ENCODE measurements at places on chromosomes 16 and 17.
A peak's percentile ranks its signal among the peaks of the same experiment; 100 is the strongest.

DNA sequence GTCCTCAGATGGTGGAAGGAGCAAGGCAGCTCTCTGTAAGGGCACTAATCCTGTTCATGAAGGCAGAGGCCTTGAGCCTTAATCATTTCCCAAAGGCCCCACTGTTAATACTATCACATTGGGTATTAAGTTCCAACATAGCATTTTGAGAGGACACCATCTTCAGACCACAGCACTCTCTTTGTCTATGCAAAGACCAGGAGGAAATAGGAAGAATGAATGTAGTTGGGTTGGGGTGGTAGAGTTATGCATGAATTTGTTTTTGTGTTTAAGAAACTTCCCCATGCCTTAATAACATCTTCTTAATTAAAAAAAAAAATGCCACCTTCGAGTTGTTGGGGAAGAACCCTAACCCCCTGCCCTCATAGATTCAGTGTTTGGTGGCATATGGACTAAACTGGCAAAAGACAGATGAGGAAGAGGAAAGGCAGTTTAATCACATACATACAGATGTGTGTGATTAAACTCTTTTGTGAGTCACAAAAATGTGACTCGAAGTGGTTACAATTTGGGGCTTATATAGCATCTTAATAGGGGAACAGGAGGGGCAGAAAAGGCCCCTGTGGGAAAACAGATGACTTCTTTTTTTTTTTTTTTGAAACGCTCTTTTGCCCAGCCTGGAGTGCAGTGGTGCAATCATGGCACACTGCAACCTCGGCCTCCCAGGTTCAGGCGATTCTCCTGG, 35.0 kb upstream of the SLC5A10 start:
- no peak for DNase-seq

GRCh38 chr17:62600805-62601204, 26.7 kb upstream of the MRC2 start:
- DNase-seq: no peak

- no peak for DNase-seq
Measured at GRCh38 chr17:21711182-21711581, 18.9 kb downstream of the KCNJ18 start.

GRCh38 chr17:16100737-16101400, 101.2 kb downstream of the TTC19 start:
- DNase-seq: no peak

DNA sequence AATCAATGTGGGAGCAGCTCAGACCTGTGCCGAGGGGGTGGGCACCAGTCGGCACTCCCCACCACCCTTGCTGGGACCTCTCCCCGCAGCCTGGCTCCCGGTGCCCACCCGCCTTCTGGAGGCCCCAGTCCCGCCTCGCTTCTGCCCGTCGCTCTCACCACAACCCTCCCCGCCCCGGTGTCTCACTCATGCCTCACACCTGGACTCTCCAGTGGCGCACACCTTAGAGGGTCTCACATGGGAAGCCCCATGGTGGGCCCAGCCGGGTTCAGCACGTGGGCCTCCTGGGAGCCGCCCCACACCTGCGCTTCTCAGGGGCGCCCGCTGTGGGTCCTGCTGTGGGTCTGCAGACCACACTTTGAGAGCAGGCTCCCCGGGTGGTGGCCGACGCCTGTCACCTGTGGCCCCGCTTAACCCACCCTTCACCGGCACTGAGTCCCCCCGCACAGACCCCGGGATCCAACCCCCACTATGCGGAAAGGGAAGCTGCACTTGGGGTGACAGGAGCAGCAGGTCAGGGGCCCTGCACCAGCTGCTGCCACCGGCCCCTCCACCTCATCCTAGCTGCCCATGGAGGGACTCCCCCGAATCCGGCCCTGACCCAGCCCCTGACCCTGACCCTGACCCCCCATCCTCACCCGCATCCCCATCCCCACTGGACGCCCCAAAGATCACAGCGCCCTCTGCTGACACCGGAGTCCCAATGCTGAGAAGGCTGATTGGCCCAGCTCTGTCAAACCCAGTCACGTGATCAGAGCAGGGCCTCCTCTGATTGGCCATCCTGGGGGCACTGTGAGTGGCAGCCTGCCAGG, 27.4 kb upstream of the SLC38A10 start:
- peak; percentile 12 for DNase-seq

DNA sequence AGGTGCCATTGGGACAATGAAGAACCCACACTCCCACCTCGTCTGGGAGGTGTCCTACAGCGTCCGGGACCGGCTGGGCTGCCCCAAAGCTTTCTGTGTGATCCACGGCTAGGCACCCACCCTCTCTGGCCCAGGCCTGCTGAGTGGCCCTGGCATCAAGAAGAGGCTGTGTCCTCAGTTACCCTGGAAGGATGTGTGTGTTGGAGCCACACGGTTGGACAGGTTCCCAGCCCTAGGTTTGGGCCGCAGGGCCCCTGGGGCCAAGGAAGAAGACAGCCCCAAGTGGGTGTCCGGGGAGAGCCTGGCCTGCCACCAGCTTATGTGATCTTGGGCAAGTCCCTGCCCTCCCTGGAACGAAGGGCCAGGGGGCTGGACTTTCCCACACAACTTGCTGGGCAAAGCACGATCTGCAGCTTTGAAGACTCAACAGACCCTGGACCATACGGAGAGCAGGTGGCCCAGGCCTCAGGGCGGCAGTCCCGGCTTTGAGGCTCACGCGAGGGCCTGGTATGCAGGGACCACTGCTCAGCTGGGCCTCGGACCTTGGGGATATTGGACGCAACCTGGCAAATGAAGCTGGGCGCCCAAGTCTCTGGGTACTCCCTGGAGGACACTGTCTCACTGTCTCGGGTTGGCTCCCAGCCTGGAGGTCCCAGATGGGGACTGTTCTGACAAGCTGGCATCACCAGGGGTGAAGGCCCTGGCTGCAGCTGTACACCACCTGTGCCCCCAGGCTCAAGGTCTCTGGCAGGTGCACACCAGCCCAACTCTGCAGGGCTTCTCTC, 17.5 kb downstream of the MYBBP1A start:
- no peak for DNase-seq

GRCh38 chr16:52869243-52869642, 183.5 kb downstream of the CHD9NB start:
- no peak for DNase-seq

DNA sequence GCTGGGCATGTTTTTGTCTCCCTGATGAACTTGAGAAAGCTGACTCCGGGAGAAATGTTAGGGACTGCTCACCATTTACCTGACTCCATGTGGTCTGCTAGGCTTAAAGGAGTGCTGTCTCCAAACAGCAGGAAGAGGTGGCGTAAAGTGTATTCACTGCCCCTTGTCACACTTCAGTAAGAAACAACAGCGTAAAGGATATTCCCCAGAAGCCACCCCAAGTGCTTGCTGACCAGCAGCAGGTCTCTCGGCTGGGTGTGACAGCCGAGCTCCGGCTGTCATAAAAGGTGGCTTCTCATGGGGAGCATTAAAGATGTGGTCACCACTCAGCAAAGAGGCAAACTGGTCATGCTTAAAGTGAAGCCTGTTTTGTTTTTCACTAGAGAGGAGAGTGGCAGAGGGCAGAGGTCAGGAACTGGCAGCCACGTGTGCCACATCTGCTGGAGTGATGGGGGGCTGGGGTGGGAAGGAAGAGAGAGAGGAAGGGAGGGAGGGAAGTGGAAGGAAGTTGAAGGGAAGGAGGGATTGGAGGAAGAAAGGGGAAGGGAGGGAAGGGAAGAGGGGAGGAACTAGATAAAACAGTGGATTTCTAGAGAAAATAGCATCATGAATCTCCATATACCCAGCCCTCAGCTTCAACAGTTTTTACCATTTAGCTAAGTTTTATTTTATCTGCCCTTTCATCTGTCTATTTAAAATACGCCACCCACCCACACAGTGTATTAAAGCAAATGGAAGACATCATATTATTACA, 119.3 kb downstream of the CLEC16A start:
- DNase-seq: no peak

DNA sequence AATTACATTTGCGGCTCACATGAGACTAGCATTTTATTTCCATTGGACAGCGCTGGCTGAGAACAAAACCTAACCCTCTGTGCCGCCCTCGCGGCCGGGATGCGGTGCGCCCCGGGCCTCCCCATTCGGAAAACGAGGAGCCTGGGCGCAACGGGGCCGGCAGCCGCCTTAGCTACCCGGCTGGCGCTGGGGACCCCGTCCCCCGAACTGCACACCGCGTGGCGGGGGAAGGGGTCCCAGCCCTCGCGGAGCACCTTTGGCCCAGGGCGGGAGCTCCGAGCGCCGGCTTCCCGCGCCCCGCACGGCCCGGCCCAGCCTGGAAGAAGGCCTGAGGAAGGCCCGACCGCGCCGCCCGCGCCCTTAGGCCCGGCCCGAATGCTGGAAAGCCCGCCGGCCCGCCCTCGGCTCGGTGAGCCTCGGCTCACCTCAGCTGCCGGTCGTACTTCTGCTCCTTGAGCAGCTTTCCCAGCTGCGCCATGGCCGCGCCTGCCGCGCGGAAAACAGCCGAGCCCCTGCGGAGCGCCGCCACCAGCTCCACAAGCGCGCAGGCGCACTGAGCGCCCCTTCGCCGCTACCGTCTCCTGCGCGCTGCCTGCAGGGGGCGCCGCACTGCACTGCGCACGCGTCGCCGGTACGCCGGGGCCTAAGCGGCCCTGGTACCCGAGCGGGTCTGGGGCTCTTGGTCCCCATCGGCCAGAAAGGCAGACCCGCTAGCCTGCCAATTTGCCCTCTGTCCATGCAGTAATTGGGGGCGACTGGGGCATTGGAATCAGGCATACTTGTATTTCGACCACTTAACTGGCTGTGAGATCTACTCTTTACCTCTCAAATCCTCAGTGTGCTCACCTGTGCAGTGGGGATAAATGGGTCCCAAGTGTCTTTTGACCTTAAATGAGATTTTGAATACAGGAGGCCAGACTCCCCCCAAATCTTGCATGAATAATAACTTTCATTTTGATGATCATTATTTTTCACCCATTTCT, at the start of gene NAE1:
Gene NAE1 (minus strand): TSS at position 555 of the 983 bp plus-strand sequence. CDS start 77 bp downstream, at position 478.
- DNase-seq: peak; percentile 81

DNA sequence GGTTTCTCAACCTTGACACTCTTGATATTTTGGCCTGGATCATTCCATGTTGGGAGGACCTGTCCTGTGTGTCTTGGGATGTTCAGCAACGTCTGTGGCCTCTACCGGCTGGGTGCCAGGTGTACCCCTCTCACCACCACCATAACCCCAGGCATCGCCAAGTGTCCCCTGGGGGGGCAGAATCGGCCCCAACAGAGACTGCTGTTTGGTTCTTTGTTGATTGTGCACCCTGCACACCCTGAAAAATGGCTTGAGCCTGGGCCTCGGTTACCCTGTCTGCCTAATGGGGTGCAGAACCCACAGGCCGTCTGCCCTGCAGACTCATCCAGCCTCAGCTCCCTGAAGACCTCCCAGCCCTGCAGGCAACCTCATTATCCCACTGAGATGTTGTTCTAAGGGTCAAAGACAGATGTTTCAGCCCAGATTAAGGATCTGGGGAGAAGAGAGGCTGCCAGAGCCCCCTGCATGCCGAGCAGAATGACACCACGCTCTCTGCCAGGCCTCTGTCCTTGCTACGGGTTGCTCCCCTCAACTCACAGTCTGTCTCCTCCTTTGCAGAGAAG, 9.2 kb downstream of the CACNG1 start:
- no peak for DNase-seq
